ENCODE measurements at places on chromosomes 6 and 20.
A peak's percentile ranks its signal among the peaks of the same experiment; 100 is the strongest.

- DNase-seq, result no peak
Observed at GRCh38 chr6:121839896-121840295, 404.4 kb downstream of the GJA1 start.

DNA sequence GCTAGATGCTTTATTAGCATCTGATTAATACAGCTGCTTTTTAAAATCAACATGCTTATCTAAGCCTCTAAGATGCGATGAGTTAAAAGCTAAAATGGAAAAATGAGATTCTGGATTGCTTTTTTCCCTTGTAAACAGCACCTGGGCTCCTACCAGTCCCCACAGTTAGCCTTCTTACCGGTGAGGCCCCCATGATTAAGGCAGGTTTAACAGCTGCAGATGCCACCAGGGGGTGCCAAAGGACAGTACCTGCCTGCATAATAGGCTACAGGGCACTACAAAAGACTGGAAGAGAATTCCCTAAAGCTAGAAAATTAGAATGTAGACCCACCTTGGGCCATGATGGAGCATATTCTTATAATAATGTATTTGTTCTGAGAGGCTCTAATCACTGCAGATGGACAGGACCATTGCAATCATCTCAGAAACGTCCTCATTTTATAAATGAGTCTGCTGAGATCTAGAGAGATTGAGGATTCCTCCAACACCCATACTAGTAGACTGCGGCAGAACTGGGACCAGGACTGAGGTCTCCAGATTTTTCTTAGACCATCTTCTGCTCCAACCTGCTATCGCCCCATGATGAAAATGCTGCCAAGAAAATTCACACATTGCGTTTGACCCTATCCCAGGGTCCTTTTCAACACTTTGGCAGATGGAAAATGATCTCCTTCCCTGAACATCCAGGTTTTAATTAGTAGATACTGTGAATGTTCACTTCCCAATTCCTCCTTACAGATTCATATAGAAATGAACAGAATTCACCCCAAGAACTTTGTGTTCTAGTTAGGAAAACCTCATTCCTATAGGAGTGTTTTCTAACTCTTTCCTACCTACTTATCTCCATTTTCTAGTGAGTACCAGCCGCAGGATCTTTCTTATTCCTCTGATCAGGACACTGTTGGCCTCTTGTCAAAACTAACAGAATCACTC lies 148.8 kb downstream of the RPS12 start:
- DNase-seq, result peak; percentile 59

DNA sequence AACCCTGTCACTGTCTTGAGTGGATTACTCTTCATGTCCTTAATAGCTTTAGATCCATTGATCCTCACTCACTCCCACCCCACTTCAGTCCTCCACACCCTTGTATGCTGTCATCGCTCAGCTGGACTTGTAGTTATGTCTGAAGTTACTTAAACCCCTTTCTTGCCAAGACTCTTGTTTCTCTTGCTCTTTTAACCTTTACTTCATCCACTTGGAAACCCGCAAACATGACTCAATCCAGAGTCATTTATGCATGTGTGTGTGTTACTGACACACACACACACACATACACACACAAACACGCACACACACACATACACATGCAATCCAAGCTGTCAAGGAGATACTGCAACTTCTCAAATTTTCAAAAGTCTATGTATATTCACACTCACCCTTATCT lies 341.8 kb downstream of the SYNE1 start:
- DNase-seq, result no peak

GRCh38 chr20:535958-536357 lies 7.6 kb downstream of the CSNK2A1 start:
- no peak for DNase-seq

DNA sequence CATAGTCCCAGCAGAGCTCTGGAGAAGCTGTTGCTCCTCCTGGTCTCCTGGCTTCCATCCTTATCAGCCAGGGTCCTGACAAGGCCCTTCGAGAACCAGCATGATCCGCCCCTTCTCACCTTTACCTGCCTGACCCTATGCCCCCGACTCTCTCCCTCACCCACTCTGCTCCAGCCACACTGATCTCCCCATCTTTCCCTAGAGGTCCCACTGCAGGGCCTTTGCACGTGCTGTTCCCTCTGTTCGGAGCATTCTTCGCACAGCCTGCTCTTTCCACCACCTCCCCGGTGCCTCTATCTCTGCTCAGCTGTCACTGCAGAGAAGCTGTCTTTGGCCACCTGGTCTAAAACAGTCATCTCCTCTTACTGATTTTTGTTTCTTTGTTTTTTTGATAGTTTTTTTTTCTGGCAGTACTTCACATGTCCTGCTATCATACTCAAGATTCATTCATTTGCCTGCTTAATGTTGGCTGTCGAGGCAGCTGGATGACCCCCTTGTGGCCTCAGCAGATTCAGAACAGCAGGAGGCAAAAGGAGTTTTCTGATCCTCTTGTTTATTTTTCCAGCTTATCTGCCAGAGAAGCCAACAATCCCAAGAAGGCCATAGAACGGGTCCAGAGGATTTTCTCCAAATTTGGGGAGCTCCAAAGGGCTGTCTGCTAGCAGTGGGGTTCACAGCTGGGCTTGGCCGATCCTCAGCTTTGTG lies 1.6 kb upstream of the PTGIS start:
- DNase-seq, result no peak

DNA sequence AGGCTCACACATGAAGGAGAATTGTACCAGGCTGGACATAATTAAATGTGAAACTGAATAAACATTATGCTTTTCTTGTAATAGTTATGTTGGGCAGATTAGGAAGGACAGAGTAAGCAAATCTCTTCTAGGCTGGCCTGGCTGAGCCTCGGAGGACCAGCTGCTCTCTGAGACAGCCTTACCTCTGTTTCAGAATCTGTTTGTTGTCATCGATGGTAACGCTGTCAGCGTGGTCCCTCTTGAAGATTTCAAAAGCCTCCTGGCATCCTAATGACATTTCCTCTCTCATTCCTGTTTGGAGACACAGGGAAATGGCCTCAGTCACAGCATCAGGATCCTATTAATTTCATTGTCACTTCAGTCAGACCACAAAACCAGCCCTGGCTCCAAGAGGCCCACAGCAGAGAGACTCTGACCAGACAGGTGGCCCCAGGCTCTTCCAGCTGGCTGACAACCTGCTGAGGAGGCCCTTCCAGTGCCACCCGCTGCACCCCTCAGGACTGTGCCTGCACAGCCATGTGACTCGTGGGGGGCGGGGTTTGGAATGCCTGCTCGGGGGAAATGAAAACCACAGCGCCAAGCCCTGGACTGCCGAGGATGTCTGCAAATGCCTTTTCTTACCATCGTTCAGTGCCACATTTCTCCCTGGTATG lies 108.5 kb upstream of the KCNK16 start:
- no peak for DNase-seq

DNA sequence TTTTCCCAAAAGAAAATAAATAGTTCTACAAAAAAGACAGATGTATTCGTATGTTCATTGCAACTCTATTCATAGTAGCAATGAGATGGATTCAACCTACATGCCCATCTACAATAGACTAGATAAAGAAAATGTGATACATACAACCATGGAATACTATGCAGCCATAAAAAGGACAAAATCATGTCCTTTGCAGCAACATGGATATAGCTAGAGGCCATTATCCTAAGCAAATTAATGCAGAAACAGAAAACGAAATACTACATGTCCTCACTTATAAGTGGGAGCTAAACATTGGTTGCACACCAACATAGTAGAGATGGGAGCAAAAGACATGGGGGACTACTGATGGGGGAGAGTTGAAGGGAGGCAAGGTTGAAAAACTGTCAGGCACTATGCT lies 157.7 kb downstream of the COL9A1 start:
- no peak for DNase-seq

- DNase-seq, result no peak
Observed at GRCh38 chr20:1280195-1281102, 14.4 kb downstream of the SNPH start.

GRCh38 chr20:36830791-36831691 lies 44.9 kb upstream of the TLDC2 start:
- DNase-seq, result no peak

Measured in activated naive CD4-positive, alpha-beta T cell treated with anti-CD3 and anti-CD28 coated beads, Interleukin-2, amount 50 U/mL, for 16 hours (primary cell).